ENCODE measurements at places on chromosomes 4 and X.

DNA sequence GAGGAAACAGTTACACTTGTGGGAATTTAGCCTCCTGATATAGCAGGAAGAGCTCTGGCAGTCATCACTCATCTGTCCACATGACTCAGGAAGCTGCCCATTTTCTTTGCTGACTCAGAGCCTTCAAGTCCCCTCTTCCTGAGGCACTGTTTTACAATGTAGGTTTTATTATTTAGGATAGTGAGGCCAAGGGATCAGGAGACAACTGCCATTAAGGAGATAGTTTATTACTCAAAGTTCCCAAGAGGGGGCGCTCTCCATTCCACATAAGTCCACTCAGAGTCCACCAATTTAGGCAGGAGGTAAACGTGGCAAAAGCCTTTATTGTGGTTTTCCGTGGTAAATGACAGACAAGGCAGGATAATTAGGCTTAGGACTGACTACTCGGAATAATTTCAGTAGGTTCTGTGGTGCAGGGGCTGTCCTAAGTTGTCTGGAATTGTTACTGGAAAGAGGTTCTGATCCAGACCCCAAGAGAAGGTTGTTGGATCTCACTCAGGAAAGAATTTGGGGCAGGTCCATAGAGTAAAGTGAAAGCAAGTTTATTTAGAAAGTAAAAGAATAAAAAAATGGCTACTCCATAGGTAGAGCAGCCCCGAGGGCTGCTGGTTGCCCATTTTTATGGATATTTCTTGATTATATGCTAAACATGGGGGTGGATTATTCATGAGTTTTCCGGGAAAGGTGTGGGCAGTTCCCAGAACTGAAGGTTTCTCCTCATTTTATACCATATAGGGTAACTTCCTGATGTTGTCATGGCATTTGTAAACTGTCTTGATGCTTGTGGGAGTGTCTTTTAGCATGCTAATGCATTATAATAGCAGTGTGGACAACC lies 96.0 kb upstream of the RAB40AL start:
- peak; percentile 51 for DNase-seq

DNA sequence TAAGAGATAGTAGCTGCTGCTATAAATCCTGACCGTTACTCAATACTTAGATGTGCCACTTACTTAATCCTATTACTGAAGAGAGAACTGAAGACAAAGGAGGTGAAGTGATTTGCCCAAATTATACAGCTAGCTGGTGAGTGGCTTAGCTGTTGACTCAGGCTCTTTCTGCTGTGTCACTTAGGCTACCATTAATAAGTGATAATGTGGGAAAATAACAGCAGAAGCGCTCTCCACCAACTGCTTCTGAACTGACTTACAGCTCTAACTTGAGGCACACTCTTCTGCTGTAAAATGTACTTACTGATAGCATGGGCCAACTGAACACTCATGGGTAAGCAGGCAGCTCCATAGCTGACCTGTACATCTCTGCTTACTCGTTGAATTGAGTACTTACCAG lies 7.5 kb upstream of the KLHL5 start:
- no peak for DNase-seq

GRCh38 chrX:153568451-153569011 lies 30.4 kb downstream of the CCNQ start:
- no peak for DNase-seq

DNA sequence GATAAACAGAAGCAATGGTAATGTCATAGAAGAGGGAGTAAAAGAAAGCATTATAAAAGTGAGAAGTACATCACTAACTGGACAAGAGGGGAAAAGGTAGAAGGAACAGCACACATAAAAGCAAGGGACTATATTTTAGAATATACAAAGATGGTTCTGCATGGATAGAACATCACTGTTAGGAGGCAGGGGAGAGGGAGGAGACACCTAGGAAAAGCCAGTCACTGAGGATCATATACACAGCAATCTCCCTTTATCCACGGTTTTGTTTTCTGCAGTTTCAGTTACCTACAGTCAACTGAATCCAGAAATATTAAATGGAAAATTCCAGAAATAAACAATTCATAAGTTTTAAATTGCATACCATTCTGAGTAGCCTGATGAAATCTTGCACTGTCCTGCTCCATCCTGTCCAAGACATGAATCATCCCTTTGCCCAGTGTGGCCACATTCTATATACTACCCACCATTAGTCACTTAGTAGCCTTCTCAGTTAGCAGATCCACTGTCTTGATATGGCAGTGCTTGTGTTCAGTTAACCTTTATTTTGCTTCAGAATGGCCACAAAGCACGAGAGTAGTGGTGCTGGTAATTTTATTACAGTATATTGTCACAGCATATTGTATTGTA lies 74.2 kb downstream of the PPA2 start:
- peak; percentile 85 for DNase-seq

DNA sequence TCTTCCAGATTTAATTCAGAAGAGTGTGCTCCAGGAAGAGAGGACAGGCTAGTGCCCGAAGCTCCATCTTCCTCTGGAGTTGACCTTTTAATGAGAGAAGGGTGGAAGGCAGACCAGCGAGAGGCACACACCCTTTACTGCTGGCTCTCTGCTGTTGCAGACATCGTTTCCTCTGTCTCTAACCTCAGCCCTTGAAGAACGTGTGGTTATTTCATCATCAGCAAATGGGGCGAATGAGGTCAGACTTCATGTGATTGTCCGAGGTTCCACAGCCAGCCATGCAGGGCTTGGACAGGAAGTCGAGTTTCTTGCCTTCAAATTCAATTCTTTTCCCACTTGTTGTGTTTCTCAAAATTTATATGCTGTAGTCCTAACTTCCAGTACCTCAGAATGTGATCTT lies 155.2 kb upstream of the MSX1 start:
- peak; percentile 75 for DNase-seq

- peak; percentile 34 for DNase-seq
These were observed 103.9 kb upstream of the RAB40AL start for GRCh38 chrX:102833136-102833535.

- no peak for DNase-seq
These were observed 124.1 kb upstream of the WDR1 start for GRCh38 chr4:10240691-10241090.

DNA sequence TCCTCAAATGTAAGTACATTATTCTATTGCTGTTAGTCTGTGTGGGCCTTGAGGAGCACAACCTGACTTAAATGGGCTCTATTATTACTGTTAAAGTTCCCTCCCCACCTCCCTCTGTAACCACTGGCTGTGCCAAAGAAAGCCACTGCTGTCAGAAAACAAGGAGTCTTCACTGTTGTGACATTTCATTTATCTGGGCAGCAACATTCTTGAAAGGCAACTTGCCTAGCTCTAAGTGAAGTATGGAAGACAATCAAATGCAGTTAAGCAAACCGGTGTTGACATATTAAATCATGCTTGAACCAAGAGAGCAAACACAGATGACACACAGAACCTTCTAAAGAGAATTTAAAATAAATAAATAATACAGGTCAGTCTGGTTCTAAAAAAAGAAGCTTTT lies 81.0 kb downstream of the EPHA5 start:
- no peak for DNase-seq

GRCh38 chr4:182975806-182976205 lies 58.6 kb upstream of the DCTD start:
- peak; percentile 77 for DNase-seq

DNA sequence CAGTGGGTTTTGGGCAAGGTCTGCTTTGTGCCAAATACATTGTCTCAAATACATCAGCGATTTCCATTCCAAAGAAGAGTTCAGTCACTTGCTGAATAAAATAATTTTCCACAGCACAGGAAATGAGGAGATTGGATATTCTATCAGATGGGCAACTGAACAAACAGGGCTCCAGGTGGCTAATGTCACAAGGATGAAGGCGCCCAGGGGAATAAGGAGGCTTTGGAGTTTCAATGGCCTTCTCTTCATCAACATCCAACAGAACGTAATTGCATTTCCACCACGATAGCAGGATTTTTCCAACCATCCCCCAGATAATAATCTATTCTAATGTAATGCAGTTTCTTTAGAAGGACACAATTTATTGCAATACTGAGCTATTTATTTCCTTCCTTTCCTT lies 104.7 kb upstream of the KLHL13 start:
- no peak for DNase-seq

DNA sequence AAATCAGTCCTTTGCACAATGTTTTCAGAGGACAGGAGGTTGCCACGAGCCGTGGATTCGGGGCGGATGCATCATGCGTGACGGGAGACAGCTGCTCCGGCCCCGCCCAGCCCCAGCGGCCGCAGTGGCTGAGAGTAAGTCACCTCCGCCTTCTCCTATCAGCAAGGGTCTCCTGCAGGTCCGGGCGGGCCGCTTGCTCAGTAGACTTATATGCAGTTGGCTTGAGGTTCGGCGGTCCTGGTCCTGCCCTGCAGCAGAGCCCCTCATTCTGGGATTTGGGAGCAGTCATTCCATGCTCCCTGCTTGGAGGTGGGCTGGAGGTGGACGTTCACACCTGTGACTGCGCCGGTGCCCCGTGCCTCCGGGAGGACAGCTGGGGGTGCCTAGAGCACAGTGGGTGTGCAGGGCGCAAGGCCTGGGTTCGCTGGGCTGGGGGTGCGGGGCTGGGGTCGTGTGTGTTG lies 86.3 kb upstream of the ADRA2C start:
- DNase-seq, result no peak

DNA sequence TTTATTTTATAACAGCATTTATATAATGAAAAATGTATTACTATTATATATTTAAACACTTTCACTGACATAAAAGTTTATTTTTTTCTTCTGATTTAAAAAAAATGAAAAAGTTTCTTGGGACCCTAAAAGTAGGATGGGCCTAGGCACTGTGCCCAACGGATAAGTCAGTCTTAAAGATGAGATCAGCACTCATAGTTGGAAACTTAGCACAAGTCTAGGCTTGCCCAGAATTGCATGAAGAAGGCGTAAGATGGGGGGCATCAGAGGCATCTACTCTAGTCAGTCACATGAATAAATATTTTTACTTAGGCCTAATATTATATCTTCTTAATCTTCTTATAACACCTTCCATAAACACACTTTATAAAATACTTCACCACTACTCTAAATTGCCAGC lies 306.7 kb upstream of the GRID2 start:
- no peak for DNase-seq

DNA sequence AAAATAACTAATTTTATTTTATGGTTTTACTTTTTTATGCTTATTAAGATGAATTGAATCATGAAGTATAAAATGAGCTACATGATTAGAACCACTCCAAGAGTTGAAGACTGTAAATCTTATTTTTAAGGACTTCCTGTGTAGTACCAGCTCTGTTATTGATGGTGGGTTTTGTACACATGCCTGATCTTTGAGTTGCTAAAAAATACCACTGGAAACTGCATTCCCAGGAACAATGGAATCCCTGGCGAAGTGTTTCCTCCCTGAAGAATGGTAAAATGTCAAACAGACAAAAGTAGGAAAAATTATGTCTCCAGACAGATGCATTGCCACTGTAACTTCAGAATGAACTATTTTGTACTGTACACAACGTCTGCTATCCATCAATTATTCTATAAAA lies 935.4 kb upstream of the TENM3 start:
- DNase-seq, result no peak

DNA sequence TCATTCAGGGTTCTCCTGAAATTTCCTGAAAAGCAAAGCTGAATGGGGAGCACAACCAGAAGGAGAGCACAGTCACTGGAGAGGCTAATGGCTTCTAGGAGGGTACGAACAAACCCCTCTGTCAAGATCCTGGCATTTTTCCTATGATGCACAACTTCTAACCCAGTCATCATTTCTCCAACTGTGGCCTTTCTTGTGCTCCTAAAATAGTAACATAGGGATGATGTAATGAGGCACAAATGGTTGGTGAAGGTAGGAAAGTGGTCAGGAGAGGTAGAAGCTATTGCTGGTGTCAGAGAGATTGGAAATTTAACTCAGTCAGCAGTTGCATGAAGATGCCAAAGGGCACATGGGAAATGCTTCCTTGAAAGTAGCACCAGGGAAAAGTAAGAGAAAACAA lies 52.7 kb downstream of the SLC10A7 start:
- DNase-seq, result no peak

GRCh38 chrX:39519030-39519488 lies 578.7 kb downstream of the BCOR start:
- DNase-seq, result peak; percentile 25

DNA sequence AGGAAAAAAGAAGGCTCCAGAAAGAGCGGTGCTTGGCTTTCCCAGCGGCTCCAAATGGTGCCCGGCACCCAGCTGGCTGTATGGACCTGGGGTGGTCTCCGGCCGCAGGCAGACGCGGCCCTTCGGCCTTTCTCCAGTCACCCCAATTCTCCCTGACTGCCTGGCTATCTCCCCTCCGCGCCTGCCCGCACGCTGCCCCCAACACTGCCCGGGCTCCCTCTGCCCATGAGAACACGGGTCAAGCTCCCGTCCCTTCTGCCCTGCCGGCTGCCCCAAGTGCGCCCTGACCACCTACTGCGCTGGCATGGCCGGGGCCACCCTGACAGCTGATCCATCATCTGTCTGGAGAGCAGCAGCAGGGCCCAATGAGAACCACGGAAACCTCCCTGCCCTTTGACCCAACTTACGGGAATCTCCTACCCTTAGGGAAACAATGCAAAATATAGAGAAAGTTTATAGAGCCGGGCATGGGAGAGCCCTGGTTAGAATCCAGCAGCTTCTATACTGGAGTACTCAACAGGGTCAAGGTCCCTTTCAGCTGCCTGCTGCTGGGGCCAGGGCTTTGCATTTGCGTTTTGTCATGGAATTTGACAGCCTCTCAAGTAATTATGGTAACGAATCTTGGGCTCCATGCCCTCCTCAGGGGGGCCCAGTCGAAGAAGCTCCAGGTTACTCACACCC lies 1.2 kb upstream of the FAM3A start:
- DNase-seq, result no peak

DNA sequence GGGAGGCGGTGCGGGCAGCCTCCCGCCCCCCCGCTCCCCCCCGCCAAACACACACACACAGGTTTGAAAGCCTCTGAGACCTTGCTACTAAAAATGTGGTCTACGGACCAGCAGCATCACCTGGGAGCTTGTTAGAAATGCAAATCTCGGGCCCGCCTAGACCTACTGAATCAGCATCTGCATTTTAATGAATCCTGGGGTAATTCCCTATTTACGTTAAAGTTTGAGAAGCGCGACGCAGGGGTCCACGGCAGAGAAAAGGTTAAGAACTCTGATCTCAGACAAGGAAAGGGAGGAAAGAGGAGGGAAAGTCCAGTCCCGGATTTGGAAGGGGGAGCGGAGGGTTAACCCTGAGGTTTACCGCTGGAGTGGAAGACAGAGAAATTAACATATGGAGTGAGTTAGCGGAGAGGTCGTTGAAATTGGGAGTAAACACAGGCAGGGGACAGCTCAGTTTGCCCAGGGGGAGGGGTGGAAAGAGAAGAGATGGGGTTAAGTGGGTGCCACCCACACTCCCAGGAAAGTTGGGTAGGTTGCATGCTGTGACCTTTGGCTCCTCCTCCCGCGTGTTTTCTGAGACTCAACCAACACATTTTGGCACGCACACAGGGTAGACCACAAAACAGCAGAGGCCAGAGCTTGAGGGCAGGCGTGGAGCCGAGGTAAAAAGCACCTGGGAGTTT lies 483.6 kb downstream of the BCOR start:
- no peak for DNase-seq

- DNase-seq, result no peak
These were observed 78.8 kb upstream of the LEF1 start for GRCh38 chr4:108247387-108248049.

DNA sequence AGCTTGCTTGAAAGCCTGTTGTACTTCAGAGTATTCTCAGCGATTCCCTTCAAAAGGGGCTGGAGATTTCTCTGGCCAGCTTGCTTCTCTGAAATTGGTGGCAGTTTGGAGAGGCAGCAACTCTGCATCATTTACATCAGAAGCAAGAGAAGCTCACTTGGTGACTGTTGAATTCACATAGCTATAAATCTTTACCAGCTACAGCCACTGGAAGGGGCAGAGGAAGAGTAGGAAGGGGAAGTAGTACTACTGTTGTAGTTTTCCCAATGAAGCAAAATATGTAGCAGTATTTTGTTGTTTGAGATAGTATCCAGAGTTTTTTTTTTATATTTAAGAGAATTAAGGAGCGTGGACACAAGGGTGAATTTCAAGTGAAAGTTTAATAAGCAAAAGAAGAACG lies 2.8 kb downstream of the TENT5D start:
- no peak for DNase-seq
